ENCODE measurements at places on chromosomes 6 and 20.

GRCh38 chr6:26597821-26598220 lies 1.1 kb downstream of the ABT1 start:
- no peak for DNase-seq

DNA sequence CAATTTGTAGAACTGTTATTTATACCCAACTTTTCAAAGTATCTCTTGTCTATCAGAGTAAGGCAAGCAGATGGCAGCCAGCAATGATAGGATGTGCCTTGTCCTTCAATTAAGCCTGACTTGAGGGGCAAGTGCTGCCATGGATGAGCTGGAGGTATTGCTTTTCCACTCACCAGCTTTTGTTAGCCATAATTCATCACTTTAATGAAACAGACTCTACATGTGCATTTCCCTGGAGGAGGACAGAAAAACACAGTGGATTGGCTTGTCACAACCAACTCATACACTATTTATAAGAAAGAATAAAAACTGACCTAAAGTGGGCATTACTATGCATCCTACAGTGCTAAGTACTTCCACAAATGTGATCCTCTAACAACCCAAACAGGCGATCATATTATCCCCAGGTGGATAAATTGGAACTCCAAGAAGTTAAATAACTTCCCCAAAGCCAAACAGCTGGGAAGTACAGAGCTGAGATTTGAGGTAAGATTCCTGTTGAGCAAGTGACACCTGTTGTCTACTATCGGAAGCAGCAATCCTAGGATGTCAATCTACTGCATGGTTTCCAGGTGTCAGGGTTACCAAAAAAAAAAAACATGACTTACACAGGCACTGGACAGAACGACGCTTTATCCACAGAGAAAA lies 73.9 kb upstream of the NRSN1 start:
- no peak for DNase-seq

GRCh38 chr20:24124003-24124402 lies 135.4 kb upstream of the GGTLC1 start:
- DNase-seq = no peak

DNA sequence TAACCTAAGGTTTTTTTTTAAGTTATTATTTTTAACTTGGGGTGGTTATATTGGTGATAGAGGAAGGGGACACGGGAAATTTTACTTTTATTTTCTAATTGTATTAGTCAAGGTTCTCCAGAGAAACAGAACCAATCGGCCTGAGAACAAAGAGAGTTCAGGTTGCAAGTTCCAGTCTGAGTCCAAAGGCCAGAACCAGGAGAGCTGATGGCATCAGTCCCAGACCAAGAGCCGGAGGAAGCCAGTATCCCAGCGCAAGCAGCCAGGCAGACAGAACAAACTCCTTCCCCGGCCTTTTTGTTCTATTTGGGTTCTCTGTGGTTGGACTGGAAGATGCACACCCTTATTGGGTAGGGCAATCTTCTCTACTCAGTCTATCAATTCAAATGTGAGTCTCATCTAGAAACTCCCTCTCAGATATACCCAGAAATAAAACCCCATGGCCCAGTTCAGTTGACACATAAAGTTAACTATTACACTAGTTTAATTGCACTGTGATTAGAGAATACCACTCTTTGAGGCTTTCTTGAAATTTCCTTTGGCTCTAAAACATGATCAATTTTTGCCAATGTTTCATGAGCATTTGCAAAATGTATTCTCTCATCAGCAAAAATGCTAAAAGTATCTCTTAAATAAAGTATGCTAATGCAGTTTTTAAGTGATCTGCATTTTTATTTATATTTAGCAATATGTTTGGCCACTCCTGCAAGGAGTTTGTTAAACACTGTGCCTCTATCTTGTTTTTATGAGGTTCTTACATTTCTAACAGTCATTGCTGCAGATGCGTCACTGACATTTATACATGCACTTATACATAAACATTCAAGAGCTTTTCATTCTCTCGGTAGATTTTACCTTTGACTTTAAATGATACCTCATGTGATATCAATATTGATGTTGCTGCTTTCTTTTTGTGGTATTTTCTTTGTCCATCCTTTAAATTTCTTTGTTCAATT lies 103.2 kb upstream of the SSTR4 start:
- no peak for DNase-seq

- DNase-seq = no peak
Measured at GRCh38 chr6:42302411-42302810, 84.8 kb upstream of the MRPS10 start.

DNA sequence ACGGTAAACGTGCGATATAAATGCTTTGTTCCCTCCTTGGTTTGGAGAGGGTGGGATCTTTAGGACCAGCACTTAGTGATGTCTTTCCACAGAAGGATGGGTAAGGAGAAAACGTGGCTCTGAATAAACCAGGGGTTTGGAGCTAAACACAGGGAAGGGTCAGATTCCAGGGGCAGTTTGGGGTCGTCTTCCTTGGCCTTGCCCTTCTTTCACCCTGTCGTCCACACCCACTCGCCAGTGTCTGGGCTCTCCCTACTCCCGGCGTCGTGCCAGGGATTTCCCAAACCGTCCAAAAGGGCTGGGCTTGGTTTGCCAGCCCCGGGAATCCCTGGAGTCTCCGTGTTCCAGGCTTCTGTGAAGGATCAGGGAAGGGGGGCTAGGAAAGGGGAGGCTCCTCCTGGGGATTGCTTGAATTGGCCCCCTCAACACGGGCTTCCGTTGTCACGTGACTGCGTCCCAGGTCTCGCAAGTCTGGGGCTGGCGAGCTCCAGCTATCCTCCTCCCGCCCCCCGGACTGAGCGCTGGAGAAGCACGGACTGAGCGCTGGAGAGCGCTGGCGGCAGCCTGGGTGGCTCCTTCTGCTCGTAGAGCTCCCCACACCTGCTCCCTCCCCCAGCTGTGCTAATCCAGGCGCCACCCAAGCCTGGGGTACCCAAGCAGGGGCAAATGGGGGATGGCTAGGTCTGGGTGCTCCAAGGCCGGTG lies 9.4 kb upstream of the ARMC12 start:
- no peak for DNase-seq

DNA sequence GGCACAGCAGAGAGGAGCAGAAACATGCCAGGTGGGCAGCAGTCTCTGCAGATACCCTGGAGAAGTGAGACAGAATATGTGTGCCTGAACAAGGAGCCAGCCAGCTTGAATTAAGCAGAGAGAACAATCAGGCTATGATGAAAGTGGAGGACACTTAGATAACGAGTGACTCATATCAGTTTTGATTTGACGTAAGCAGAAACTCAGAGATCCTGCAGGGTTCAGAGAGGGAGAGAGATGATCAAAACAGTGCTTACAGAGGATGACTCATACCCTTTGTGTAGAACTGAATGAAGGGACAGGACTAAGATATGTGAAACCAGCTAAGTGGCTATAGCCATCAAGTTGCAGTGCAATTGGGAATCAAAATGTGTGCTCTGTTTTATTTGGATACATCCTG lies 300.7 kb downstream of the TENT5A start:
- DNase-seq = no peak

DNA sequence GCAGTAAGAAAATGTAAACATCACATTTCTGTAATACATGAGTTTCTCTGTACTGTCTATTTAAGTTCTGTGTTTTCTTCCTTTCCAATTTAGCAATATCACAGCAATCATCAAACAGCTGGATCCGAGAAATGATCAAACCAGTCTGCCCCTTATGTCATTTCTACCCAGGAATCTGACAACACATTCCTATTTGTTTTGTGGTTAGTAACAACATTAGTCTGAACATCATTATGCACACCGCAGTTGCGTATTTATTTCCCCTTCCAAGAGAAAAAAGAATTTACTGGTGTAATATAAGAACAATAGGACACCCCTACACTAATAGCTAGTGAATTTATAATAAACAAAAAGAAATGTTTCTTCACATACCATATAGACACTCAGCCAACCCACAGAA lies 179.5 kb downstream of the BTBD9 start:
- DNase-seq = no peak

- DNase-seq = no peak
Measured at GRCh38 chr6:33123181-33123580, 47.4 kb downstream of the HLA-DPB1 start.

DNA sequence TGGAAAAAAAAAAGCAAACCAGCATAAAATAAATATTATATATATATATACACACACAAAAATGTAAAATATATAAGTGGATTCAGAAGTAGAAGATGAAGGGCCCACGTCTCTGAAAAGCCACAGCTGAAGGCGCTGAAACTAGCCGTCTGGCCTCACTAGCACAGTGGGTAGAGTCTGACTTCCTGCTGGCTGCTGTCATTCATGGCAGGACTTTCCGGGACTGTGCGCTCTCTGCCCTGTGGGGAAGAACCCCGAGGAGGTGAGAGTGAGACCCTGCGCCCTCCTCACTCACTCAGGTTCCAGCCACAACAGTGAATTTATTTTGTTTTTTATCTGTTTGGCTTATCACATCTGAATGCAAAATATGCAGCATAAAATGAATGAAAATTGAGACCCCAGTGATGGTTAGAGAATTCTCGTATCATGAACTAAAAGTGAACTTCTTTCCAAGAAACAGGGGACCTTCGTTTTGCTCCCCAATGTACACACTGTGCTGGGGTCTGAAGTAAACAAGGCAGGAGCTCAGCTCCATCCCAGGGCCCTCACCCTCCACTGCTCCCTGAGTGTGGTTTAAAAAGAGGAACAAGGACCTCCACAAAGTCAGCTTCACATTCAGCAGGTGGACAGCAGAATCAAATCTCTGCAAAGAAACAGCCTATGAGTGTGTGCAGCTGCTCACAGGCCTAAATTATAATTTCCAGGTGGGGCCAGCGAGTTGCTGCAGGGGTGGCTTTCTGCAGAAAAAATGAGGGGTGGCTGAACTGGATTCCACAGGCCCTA lies 1.3 kb upstream of the RAMACL start:
- no peak for DNase-seq

DNA sequence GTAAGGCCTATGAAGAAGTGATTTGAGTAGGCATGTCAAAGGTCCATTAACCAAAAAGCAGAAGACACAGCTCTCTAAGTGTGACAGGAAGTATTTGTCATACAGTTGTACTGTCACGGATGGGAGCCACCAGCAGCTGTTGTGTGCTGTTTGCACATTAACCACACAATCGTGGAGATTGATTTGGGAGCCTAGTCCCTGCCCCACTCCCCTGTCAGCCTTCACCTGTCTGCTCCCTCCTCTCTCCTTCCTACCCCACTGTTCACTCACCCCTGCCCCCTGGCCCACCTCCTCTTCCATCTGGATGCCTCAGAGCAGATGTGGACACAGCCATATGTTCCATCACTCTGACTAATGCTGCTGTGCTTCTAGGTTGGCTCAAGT lies 124.7 kb upstream of the SPACA1 start:
- no peak for DNase-seq

- no peak for DNase-seq
Measured at GRCh38 chr20:1803061-1803931, 91.9 kb upstream of the SIRPA start.

GRCh38 chr6:620950-621349 lies 36.0 kb downstream of the HUS1B start:
- DNase-seq = no peak

DNA sequence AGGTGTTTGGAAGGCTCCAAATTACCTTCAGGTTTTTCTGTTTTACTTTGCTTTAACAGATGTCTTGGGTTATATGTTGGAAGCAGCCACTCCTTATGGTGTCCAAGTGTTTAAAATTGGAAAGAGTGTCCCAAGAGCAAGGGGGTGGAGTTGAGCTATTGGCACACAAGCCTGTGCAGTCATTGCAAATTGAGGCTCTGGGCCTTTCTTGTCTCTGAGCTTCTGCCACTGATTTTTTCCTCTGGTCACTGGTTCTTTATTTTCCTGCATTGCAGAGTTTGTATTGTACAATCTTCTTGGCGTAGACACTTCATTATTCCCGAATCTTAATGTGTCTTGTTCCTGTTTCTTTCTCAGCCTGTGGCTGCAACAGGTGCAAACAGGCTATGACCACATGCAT lies 598.8 kb downstream of the RNF144B start:
- DNase-seq = no peak

GRCh38 chr6:99589290-99589672 lies 17.4 kb upstream of the PRDM13 start:
- DNase-seq = no peak

- DNase-seq = no peak
Measured at GRCh38 chr6:69820018-69820417, 23.2 kb upstream of the LMBRD1 start.

GRCh38 chr20:16027686-16028085 lies 545.6 kb downstream of the KIF16B start:
- no peak for DNase-seq

Data from activated T-helper 1 cell treated with Interleukin-2 at 50 U/mL for 16 hours (primary cell).